Stimulated activated CD4-positive, alpha-beta T cell treated with anti-CD3 and anti-CD28 coated beads, Interleukin-1b, Interleukin-23, amount 100 ng/mL, for 1 hour (primary cell): ENCODE measurements at places on chromosomes 3 and 15.

DNA sequence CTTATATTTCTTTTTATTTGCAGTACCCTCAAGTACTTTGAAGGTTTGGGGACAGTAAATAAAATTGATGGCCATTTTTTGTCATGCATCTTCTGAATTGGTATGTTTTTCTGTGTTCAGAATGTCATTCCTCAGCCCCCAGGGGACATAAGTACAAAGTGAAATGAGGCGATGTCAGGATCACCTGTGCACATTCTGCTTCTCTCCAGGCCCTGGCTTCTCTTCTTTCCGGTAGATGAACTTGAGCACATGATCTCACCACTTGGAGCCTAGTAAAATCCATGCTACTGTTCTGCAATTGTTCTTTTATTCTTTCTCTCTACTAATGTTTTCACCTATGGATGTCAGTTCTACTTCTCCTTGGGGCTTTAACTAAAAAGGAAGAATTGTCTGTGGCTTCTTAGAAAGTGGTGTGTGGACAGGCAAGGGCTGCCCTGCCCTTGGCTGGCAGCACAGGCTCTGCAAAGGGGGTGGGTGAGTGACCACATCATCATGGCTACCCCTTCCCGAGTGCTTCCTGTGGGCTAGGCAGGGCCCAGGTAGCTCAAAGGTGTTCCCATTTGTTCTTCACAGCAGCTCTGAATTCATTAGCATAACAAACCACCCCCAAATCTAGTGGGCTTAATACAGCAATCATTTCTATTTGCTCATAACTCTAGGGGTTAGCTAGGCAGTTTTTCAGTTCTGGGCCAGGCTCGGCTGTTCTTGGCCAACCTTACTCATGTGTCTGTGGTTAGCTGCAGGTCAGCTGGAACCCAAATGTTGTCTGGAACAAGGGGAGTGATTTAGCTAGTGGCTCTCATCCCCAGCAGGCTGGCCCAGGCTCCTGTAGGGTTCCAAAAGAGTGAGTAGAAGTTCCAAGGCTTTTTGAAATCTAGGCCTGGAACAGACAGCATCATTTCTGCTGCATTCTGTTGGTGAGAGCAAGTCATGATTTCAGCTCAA is 154.0 kb upstream of the CTDSPL start:
- DNase-seq: no peak

- DNase-seq: peak; percentile 20
Observed at GRCh38 chr3:154120961-154121700, at the start of gene ARHGEF26. TSS of gene ARHGEF26 (plus strand) at chr3:154121390. CDS start at chr3:154121993, 603 bp downstream.

DNA sequence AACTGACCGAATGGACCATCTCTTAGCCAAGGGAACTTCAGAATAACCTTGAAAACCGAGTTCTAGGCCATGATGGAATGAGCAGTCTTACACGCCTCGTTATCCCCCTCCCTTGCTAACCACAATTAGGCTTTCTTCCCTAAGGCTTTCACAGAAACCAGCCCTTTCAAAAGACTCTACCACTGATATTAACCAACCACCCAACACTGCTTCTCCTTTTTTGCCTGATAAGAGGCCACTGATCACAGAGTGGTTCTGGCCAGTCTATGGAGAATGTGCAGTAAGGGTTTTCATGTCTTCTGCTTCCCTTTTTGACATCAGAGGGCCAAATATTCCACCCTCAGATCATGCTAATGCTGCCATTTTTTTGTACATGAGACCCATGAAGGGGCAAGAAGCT is 59.3 kb downstream of the MCF2L2 start:
- no peak for DNase-seq

DNA sequence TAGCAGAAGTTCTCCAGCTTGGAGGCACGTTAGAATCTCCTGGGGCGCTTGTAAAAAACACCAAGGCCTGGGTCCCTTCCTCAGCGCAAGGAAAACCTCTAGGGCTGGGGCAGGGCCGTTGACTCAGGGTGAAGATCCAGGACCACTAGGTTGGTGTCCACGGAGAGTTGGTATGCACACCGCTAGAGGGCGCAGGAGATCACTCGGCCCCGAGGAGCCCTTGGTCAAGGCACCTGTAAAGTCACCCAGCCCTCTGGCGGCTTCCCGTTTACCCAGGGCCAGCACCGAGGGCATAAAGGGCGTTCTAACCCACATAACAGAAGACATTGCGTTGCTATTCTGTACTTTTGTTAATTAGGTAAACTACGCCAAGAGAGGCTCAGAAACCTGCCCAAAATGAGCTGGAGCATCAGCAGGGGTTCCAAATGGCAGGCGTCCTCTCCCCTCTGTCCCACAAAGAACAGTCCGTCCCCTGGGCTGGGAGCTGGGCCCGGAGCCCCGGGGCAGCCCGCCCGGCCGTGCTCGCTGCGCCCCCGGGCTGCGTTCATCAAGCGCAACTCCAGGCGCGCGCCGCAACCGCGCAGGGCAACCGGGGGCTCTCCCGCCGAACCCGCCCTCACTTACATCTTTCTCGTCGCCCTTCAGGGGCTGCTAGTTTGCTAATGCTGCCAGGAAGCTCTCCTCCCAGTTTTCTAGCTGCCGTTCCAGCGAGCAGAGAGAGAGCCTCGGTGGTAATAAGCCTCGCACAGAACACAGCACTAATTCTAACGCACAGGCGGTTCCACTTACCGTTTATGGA is 332.1 kb downstream of the ARRDC4 start:
- DNase-seq: no peak

DNA sequence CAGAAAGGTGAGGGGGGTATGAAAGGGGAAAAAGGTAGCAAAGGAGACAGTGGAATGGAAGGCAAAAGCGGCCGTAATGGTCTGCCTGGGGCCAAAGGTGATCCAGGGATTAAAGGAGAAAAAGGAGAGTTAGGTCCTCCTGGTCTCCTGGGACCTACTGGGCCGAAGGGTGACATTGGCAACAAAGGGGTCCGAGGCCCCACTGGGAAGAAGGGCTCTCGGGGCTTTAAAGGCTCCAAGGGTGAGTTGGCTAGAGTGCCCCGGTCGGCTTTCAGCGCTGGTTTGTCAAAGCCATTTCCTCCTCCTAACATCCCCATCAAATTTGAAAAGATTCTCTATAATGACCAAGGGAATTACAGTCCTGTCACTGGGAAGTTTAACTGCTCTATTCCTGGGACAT is 6.7 kb downstream of the OTOL1 start:
- no peak for DNase-seq
